ENCODE measurements at places on chromosomes 13 and 19. TPM values are rescaled to one million over a fixed set of nuclear protein-coding genes. Genes with fewer than 3 reads are reported as not detected.

GRCh38 chr19:34403784-34404108 lies 453 bp upstream of the PDCD2L start:
- no peak for DNase-seq

KLF12 gene
- polyA plus RNA-seq = 24.9 TPM

RFX2 gene
- 9.7 TPM for polyA plus RNA-seq

DNA sequence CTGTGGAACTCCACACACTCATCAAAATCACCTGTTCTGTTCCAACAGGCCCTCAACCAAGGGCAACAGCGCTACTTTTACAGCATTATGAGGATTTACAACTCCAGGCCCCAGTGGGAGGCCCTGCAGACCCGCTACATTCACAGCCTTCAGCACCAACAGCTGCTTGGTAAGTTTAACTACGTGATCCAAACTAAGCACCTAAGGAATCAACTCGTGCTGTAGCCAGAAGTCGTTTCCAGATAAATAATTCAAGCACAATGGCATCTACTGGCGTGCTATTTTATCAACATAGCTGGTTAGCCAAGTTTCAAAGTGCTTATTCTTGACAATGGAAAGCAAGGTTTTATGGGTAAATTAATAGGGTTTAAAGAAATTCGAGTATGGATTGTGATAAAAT lies 5.3 kb downstream of the FAM216B start:
- peak; percentile 30 for DNase-seq

ZNF296 gene
- 2.4 TPM for polyA plus RNA-seq

DNA sequence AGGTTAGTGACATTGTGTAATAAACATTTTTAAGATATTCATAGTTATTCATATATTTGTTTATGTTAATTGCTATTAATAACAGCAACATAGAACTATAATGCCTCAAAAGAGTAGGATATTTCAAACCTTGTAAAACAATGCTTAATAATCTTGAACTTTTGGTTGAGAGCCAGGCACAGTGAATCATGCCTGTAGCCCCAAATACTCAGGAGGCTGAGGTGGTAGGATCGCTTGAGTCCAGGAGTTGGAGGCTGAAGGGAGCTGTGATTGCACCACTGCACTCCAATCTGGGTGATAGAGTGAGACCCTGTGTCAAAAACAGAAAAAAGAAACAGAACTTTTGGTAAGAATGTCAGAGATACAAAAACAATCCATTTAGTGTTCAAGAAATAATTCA lies 213.9 kb upstream of the SLITRK1 start:
- no peak for DNase-seq

GRIN2D gene
- 0.52 TPM for polyA plus RNA-seq

CEACAM7 gene
- not detected for polyA plus RNA-seq

LILRB4 gene
- 1.1 TPM for polyA plus RNA-seq

DNA sequence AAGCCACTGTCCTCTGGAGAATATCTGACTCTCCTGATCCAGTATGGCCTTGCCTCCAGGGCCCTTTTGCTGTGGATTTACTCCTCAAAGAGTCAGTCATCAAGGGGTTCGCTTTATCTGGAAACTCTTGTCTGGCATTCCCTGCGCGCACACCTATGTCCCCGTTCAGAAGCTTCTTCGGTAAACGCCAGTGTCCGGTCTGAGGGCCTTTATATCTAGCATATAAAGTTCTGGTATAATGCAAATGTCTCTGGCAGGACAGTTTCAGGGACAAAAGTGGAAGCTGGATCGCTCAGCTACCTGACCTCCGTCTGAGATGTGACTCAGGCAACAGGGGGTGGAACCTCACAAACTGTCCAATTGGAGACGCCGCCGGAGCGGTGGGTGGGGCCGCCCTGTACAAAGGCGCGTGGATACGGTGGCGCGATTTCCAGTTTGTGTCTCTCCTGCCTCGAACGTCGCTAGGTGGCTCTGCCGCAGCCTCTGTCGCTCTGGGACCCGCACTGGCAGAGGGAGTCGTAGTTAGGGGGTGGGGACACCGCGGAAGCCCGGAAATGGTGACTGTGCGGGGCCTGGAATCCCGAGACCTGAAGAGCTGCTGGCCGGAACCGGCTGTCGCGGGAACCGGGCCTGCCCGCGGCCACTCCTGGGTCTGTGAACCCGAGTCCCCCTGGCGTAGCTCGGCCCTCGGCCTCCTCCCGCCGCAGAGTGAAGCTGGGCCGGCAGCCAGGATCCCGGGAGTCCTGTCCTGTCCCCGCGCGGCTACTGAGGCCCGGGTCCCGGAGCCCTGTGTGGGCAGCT lies 10.6 kb upstream of the ZNF709 start:
- peak; percentile 96 for DNase-seq

DNA sequence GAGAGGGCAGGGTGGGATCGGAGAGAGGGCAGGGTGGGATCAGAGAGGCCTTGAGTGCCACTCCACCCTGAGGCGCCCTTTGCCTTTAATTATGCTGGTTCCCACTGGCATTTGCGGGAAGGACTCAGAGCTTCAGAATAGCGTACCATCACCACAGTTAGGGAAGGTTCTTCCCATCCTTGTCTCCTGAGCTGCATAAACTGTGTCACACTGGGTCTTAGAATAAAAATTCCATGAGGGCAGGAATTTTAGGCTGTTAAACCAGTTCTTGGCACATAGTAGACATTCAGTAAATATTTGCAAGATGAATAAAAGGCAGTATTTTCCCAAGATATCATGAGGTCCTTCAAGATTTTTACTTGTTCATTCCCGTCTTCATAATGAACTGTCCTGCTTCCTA lies 24.4 kb downstream of the PPP2R1A start:
- DNase-seq = no peak

B3GNT3 gene
- 8.7 TPM for polyA plus RNA-seq

- no peak for DNase-seq
Measured at GRCh38 chr13:20363603-20364002, 131.5 kb upstream of the GJB6 start.

DNA sequence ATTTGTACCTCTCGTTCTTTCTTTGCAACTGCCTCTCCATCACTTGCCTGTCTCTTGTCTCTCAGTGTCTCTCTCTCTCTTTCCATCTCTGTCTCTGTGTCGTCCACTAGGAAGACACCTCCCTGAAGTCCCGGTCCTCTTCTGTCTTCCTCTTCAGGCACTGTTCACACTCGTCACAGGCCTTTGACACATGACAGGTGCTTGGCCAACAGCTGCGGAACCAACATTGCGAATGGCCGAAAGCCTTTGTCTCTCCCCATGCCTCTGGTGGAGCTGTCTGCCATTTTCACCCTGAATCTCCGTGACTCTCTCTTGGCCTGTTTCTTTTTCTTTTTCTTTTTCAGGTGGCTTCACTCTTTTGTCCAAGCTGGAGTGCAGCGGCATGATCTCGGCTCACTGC lies 2.8 kb downstream of the HIPK4 start:
- DNase-seq = no peak

VSTM1 gene
- not detected for polyA plus RNA-seq

GRCh38 chr19:51660975-51661600 lies 14.5 kb upstream of the SIGLEC14 start:
- peak; percentile 76 for DNase-seq

ACP5 gene
- polyA plus RNA-seq = 14.9 TPM

All from renal pelvis (tissue), 12 donors.